ENCODE measurements at places on chromosomes 1 and 21.
A peak's percentile ranks its signal among the peaks of the same experiment; 100 is the strongest.

DNA sequence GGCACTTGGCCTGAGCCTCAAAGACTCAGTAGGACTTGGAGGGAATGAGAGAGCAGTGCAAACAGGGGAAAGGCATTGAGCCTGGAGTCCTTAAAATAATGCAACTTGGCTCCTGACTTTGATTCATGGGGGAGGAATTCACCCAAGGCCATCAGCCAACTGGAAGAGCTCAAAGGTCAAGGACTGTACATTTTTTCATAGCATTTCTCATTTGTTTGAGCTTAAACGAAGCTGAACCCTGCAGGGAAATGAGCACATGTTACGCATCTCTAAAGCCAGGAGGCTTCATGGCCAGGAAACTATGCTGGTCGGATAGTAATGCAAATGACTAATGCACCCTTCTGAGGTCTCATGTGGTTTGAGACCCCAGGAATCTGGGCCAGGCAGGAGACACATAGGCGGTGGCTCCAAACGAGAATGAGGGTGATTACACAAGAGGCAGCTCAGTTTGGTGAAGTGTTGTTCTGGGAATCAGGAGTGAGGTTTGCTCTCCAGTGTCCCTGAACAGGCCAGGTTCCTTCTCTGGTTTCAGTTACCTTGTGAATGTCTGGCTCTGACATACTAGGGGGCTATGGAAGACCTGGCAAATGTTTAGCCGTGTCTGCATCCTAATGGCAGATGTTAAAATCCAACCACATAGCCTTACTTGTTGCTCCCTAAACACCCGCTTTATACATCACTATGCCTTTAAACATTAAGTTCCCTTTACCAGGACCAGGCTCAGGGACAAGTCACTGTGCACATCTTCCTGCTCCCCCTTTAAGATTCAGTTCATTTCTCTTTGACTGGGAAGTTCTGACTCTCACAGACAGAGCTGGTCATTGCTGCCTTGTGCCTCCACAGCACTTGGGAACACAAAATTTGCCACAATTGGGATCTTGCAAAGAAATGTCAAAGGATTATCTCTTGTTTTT is 503.9 kb upstream of the USP24 start:
- no peak for DNase-seq

- no peak for DNase-seq
Measured at GRCh38 chr1:10210841-10211804, 753 bp downstream of the KIF1B start.

GRCh38 chr1:235025422-235025984 is 103.1 kb downstream of the TOMM20 start:
- no peak for DNase-seq

DNA sequence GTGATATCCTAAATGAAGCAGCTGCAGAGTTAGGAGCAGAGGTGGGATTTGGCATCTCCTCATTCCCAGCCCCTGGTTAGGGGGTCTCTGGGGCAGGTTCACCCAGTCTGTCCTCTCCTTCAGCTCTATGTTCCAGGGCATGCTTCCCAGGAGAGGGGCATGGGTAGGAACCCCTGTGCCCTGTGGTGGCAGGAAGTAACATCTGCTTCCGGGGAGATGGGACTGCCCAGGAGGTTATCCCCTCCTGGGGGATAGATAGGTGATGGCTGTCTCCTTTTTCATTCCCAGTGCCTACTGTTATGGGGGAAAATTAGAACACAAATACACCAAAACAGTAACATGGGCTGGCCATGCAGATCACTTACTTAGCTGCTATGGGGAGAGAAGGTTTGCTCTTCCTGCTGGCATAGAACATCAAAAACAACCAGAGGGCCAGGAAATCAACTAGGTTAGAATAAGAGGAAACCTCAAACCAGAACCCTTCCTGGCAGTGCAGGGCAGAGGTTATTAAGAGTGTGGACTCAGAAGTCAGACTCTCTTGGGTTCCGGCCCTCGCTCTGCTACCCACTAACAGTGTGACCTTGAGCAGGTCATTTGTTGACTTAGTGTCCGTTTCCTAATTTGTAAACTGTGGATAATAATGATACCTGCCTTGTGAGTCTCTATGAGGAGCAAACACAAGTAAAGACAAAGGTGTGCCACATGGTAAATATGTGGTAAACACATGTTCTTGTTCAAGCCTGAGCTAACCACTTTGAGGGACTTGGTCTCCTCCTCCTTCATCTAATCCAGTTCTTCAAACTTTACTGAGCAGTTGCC is 157.8 kb upstream of the JUN start:
- no peak for DNase-seq

DNA sequence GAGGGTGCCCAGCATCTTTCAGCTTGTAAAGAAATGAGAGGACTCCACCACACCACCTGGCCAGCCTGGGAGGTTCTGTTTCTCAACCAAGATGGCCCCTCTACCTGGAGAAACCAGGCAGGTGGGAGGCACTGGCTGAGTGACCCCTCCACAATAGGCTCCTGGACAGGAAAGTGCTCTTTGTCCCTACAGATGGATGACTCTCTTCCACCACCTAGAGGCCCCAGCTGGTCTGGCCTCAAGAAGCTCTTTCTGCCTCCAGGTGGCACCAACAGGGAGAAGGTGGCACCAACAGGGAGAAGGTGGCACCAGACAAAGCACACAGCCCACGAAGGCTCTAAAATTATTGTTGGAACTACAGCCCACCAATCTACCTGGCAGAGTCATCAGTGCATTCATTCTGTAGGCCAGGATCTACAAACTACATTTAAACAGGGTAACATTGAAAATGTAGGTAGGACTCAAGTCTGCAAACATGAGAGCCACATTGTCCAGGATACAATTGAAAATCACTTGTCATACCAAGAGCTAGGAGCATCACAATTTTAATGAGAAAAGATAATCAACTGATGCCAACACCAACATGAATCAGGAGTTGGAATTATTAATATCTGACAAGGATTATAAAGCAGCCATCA is 14.4 kb downstream of the TMPRSS3 start:
- DNase-seq: peak; percentile 34

DNA sequence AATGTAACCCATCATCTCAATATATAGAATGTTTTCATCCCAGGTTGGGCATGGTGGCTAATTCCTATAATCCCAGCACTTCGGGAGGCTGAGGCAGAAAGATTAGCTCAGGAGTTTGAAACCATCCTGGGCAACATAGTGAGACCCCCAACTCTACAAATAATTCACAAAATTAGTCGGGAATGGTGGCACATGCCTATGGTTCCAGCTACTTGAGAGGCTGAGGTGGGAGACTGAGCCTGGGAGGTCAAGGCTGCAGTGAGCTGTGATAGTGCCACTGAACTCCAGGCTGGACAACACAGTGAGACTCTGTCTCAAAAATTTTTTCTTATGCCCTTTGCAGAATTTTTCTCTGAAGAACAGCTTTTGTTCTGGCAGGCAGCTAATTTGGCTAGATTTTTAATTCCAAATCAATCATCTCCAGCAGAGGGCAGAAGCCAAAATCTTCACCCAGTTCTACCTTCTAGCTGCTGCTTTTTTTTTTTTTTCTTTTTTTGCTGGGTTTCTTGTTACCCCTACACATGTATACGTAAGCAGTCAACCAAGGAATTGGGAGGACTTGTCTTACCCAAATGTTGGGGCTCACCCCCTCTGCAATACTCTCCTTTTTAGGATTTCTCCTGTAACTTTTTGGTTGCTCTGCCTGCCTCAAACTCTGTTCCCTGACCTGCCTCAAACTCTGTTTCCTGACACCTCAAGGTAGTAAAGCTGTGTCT is 2.7 kb upstream of the RAD54L start:
- DNase-seq: no peak

DNA sequence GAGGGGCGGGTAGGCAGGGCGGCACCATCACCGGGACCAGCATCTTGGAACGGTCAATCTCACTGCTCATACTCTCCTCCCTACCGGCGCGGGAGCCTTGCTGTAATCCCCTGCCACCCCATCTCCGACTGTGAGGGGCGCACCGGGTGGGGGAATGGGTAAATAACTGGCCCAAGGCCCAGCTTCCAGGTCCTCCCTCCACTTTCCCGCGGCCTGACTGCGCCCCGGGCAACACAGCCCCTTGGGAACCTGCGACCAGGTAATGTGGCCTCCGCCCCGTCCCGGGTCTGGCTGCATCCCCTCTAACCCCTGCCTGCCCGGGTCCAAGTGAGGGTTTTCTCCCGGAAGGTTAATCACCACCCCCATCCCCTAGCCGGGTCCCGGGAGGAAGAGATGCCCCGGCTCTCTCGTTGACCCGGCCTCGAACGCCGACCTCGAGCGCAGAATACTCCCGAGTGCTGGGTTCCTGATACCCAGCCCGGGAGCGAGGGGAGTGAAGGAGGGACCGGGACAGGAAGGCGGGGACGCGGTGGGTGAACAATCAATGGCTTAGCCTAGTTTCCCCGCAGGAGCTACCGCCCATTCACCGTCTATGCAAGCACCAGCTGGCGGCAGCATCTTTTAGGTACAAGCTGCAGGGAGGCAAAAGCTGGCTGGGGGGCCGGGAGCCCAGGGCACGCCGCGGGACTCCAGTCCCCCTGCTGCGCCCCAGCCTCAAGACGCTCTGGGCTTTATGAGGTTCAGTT is 5.9 kb upstream of the LHX9 start:
- no peak for DNase-seq

DNA sequence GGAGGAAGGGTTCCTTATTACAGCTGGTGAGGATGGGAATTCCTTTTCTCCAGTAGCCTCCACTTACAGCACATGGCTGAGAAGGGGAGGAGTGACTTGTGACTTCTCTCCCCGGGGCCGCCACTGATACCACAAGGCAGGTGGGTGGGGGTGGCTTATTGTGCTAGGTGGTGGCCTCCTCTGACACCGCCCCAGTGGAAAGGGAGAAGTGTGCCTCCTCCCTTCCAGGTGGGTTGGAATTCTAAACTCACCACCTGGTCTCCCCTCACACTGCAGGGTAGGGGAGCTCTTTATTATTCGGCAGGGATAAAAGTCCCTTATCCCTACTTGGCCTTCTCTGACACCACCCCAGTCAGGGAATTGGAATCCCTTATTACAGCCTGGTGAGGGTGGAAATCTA is 89.5 kb downstream of the CCDC30 start:
- DNase-seq: no peak

DNA sequence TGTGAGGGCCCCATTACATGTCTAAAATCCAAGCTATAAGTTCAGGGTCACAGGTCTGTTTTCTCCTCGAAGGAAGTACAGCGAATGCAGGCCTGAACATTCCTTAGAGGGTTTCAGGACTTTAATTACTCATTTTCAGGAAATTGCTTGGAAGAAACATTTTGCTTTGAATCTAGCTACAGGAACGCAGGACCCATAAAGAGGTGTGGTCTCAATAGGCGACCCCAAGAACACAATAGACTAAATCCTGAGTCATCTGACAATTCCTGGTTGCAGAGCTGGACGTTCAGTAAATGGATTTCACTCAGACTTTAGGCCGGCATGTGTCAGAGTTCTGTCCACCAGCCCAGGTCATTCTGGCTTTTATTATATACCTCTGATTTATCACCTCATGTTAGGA is 1.0 kb upstream of the ERG start:
- no peak for DNase-seq

GRCh38 chr1:210294999-210295745 is 33.5 kb upstream of the HHAT start:
- DNase-seq: no peak

GRCh38 chr1:106780806-106781569 is 275.5 kb upstream of the PRMT6 start:
- no peak for DNase-seq

DNA sequence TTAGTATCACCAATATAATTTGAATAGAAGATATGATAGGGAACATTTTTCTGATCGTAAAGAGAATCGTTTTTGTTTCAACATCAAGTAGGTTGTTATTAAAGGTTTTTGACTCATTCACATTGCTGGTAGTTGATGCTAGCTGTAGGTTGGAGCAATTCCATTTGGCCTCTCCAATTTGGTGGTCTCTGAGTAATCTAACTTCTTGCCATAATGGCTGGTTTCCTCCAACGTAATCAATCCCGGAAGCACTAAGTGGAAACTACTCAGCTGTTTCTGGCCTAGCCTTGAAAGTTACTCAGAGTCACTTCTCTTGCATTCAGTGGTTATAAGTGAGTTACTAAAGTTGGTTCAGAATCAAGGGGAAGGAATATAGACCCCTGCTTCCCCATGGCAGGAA is 26.0 kb downstream of the RCOR3 start:
- no peak for DNase-seq

- DNase-seq: no peak
Measured at GRCh38 chr1:188444526-188444925, 1615.8 kb downstream of the PLA2G4A start.

DNA sequence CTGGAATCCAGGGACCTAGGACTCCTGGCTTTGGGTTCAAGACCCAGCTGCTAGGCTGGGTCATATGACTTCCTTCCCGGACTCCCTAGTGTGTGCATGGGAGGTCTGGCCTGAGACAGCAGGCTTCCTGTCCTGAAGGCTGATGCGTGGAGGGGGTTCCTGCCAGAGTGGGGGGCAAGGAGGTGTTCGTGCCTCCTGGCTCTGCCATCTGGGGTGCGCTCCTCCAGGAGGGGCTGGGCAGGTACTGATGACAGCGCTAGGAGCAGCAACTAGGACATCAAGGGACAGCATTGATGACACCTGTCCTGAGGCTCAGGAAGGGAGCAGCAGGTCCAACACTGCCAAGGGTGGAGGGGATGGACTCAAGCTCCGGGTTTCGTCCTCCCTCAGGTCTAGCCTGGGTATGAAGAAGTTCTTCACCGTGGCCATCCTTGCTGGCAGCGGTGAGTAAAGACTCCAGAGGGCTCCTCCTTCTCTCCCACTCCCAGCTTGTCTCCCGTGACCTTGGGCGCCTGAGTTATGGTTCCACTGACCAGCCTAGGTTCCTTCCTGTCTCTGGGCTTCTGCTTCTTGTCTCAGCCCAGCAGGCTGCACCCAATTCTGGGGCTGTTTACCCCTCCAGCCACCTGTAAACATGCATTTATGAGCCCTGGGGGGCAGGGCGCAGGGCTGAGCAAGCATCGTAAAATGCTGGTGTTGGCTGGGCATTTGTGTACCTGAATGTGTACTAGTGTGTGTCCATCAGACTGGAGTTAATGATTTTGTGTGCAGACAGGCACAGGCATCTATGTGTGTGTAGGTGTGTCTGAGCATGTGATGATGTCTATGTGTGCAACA is 871 bp downstream of the PLA2G2F start:
- DNase-seq: no peak

DNA sequence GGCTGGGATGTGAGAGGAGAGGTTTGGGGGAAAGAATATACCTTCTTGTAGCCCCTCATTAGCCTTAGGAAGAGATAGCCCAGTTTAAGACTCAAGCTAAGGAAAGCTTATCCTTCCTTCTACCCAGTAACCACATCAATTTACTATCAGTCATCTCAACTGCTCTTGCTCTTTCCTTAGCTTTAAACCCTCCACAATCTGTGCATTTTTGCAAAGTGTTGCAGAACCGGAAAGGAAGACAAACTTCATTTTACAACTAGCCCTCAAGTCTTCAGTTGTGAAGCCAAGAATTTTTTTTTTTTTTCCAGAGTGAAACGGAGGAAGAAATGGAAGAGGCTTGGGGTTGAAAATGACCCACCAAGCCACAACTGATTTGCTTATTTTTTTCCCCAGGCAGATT is 137.0 kb upstream of the LMO4 start:
- DNase-seq: no peak

GRCh38 chr1:33182401-33182841 is 578 bp upstream of the TRIM62 start:
- DNase-seq: no peak

GRCh38 chr1:246687002-246687401 is 37.2 kb upstream of the SCCPDH start:
- DNase-seq: no peak

Data from stimulated activated CD4-positive, alpha-beta T cell treated with anti-CD3 and anti-CD28 coated beads, Interleukin-4, amount 100 ng/mL, for 4 hours (primary cell).